ENCODE measurements at places on chromosomes 16 and 17.
A peak's percentile ranks its signal among the peaks of the same experiment; 100 is the strongest.

DNA sequence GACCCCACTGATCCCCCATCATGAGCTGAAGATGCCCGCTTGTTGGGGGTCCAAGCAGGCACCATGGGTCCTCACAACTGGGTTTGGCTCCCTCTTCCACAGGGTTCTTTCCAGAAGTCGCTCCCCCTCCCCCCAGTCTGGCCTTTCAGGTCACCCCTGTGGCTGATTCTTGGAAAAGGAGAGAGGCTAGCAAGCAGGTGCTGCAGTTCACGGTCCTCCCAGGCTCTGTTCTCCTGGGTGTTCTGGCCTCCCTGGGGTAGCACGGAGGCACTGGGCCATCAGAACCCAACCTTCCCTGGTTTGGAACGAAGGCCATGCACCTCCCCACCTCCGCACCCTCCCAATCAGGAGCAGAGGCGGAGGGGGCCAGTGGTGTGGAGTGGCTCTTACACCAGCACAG, 18.9 kb downstream of the CACNA1G start:
- no peak for DNase-seq
- H3K27me3 ChIP-seq = peaks cover 64% of the 10 kb centered on the region
- no peaks in the 10 kb centered on the region for H3K36me3 ChIP-seq
- no peak overlapping the region for H3K27ac ChIP-seq
- no peak overlapping the region for H3K4me3 ChIP-seq
- H3K4me1 ChIP-seq = peaks cover 2% of the 10 kb centered on the region

GRCh38 chr16:51553314-51553713, 402.2 kb upstream of the SALL1 start:
- H3K4me3 ChIP-seq = no peak overlapping the region
- H3K4me1 ChIP-seq = no peaks in the 10 kb centered on the region
- H3K27me3 ChIP-seq = peaks cover 3% of the 10 kb centered on the region
- no peak overlapping the region for H3K27ac ChIP-seq
- no peaks in the 10 kb centered on the region for H3K36me3 ChIP-seq

DNA sequence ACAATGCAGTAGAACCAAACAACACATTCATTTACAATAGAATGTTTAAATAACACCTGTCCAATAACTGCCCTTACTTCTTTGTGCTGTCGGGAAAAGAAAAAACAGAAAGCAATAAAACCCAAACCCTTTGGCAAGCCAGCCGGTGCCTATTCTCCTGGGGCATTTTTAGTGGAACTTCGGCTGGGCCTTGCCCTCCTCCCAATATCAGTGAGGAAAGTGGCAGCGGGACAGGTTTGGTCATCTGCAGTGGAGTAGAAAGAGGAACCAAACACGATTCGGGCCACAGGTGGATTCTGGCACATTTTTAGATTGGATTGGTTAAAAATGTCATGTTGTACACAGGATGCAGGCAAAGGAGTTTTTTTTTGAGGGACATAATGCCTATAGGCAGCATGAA, 32.0 kb downstream of the PSME3IP1 start:
- H3K4me3 ChIP-seq = no peak overlapping the region
- H3K27ac ChIP-seq = no peak overlapping the region
- H3K4me1 ChIP-seq = peaks cover 15% of the 10 kb centered on the region
- H3K27me3 ChIP-seq = no peaks in the 10 kb centered on the region
- H3K36me3 ChIP-seq = peaks cover 25% of the 10 kb centered on the region

DNA sequence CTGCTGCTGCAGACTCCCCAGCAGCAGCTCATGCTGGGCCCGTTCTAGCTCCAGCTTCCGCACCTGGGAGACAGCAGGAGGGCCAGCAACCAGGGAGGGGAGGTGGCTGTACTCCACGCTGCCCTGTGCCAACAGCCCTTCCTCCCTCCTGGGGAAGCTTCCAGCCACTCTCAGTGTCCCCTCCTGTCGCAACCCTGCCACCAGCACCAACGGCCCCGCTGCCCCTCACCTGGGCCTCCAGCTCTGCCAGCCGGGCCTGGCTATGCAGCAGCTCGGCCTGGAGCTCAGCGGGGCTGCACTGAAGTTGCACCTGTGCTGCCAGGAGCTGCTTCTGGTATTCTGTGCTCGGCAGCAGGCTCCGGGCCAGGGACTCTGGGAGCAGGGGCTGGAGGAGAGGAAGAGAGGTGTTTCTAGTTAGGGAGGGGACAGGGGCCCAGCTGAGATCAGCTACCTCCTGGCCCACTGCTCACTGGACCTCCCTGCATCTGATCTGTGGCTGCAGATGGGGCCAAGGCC, 15.4 kb upstream of the MRPL38 start:
- no peak overlapping the region for H3K4me3 ChIP-seq
- no peaks in the 10 kb centered on the region for H3K36me3 ChIP-seq
- no peaks in the 10 kb centered on the region for H3K27me3 ChIP-seq
- DNase-seq = no peak

GRCh38 chr17:4460661-4461060, 26.9 kb downstream of the SPNS3 start:
- no peak overlapping the region for H3K4me3 ChIP-seq
- H3K4me1 ChIP-seq = no peaks in the 10 kb centered on the region

DNA sequence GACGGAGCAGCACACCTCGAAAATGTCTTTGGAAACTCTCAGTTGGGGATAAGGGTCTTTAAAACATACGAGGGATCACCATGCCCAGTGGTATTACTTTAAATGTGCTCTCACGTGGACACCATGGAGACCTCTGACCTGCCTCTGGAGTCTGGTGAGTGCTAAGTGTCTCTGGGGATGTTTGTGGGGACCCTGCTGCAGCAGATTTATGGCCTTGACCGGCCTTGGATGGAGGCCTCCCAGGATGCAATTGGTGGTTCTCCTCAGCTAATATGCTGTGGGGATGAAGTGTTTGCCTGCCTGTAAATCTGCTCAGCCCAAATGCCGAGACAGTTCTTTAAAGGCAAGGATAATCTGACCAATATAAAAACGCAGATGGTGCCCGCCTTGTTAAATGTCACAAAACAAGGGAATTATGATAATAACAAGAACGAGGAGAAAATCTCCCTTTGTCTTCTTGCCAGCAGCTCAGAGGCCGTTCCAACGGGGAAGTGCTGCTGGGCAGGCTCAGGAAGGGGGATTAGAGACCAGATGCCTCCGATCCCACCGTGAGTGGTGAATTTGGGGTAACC, 154.4 kb downstream of the ABCC12 start:
- H3K27ac ChIP-seq = no peak overlapping the region
- H3K36me3 ChIP-seq = peaks cover 2% of the 10 kb centered on the region
- no peak for DNase-seq

DNA sequence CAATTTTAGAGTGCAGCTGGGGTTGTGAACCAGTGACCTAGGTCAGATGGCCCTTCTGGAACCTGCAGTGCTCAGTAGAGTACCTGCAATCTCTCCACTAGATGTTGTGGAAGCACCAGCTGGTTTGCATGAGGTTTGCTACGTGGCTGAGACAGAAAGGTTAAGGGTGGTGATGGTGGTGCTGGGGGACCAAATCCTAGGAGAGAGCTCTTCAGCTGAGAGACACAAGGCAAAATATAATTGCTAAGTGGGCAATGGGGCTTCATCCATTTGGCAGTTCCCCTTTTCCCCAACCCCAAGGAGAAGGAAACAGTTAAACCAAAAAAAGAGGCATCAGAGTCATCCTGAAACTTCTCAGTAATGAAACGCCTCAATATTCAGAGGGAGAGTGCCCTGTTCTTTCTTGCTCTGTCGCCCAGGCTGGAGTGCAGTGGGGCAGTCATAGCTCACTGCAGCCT, 13.9 kb downstream of the ITPRIPL2 start:
- H3K27ac ChIP-seq = no peak overlapping the region
- H3K27me3 ChIP-seq = peaks cover under 1% of the 10 kb centered on the region
- H3K4me1 ChIP-seq = peaks cover 19% of the 10 kb centered on the region
- no peak overlapping the region for H3K4me3 ChIP-seq
- no peaks in the 10 kb centered on the region for H3K36me3 ChIP-seq

DNA sequence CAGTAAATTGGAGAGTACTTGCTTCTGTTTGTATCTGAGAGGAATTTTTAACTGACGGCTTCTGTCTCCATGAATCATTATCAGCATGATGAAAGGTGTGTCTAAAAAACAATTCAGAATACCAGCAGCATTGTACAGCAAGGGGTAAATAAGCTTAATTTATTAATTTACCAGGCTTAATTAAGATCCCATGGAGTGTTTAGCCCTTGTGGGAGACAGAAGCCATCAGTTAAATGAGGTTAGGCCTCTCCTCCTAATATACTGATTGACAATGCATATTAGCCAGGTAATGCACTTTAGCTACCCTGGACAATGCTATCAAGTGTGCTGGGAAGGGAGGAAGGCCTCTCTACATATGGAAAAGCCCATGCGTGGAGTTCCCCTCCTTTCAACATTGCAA, 53.4 kb downstream of the IGF2BP1 start:
- H3K27me3 ChIP-seq = peaks cover 3% of the 10 kb centered on the region

DNA sequence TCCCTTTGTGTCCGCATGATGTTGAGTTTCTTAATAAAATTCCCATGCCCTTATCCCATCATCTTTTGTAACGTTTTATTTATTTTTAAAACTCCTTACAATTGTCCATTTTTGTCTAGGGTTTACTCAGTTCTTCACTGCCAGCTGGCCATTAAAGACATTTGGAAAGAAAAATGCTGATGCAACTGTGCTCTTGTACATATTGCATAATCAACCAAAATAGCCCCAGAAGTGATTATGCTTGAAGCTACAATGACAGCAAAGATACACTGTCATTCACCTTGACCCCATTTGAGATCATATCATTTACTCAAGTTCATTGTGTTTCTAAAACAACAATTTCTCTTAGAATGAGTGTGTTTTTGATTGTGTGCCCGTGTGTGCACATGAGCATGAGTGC, 1074.6 kb upstream of the RBFOX1 start:
- no peaks in the 10 kb centered on the region for H3K27me3 ChIP-seq
- no peaks in the 10 kb centered on the region for H3K36me3 ChIP-seq
- H3K27ac ChIP-seq = no peak overlapping the region
- no peaks in the 10 kb centered on the region for H3K4me1 ChIP-seq
- H3K4me3 ChIP-seq = no peak overlapping the region

DNA sequence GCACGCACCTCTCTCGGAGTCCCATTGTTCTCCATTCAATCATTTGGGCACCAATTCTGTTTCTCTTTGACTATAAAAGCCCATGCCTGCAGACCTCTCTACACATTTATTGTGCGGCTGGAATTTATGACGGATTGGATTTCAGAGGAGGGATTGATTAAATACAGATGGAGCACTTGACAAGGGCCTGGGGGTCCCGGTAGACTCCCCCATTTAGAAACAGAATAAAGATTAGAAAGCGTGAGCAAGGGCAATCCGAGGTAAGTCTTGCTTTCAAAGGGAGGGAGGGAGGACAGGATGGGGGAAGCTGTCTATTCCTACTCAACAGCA, 15.1 kb upstream of the PITPNM3 start:
- H3K4me1 ChIP-seq = peaks cover 24% of the 10 kb centered on the region
- no peak overlapping the region for H3K4me3 ChIP-seq
- DNase-seq = no peak

- no peak for DNase-seq
- no peaks in the 10 kb centered on the region for H3K27me3 ChIP-seq
- H3K36me3 ChIP-seq = no peaks in the 10 kb centered on the region
- H3K27ac ChIP-seq = no peak overlapping the region
Observed at GRCh38 chr17:64679710-64680216, 17.7 kb upstream of the SMURF2 start.

- no peak overlapping the region for H3K4me3 ChIP-seq
- H3K36me3 ChIP-seq = no peaks in the 10 kb centered on the region
- H3K27me3 ChIP-seq = no peaks in the 10 kb centered on the region
- no peak for DNase-seq
- H3K27ac ChIP-seq = no peak overlapping the region
- peaks cover 7% of the 10 kb centered on the region for H3K4me1 ChIP-seq
Observed at GRCh38 chr17:80430446-80431245, 15.7 kb downstream of the ENDOV start.

DNA sequence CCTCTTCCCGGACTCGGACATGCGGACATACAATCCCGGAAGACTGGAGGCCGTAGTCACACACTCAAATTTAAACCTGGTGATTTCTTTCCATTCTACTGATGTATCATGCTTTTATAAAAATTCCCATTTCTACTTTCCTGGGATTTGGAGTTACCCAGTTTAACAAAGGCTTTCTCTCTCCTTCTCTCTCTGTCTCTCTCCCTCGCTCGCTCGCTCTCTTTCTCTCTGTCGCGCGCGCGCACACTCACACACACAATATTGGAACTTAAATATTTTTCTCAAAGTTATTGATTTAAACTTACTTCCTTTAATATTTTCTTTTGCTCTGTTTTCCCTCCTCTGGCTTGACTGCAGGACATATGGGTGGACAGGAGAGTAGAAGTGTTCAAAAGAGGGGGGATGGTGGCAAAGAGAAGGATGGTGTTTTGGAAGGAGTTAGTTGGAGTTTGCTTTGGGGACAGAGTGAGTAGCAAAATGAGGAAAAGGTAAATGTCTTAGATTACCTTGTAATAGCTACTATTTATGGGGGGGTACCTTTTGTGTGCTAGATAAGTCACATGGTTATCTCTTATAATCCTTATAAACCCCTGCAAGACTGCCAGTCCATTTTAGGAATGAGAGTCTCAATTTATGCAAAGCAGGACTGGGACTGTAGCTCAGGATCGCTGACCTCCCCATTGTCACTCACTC, 878 bp upstream of the TRIM25 start:
- peaks cover 6% of the 10 kb centered on the region for H3K36me3 ChIP-seq
- H3K4me3 ChIP-seq = peak overlapping the region; percentile 94
- H3K27ac ChIP-seq = peak overlapping the region; percentile 90
- H3K4me1 ChIP-seq = peaks cover 49% of the 10 kb centered on the region
- no peaks in the 10 kb centered on the region for H3K27me3 ChIP-seq

GRCh38 chr17:8476741-8477140, 41.1 kb downstream of the NDEL1 start:
- H3K4me3 ChIP-seq = no peak overlapping the region
- H3K4me1 ChIP-seq = no peaks in the 10 kb centered on the region
- no peak for DNase-seq
- no peak overlapping the region for H3K27ac ChIP-seq
- H3K27me3 ChIP-seq = no peaks in the 10 kb centered on the region

DNA sequence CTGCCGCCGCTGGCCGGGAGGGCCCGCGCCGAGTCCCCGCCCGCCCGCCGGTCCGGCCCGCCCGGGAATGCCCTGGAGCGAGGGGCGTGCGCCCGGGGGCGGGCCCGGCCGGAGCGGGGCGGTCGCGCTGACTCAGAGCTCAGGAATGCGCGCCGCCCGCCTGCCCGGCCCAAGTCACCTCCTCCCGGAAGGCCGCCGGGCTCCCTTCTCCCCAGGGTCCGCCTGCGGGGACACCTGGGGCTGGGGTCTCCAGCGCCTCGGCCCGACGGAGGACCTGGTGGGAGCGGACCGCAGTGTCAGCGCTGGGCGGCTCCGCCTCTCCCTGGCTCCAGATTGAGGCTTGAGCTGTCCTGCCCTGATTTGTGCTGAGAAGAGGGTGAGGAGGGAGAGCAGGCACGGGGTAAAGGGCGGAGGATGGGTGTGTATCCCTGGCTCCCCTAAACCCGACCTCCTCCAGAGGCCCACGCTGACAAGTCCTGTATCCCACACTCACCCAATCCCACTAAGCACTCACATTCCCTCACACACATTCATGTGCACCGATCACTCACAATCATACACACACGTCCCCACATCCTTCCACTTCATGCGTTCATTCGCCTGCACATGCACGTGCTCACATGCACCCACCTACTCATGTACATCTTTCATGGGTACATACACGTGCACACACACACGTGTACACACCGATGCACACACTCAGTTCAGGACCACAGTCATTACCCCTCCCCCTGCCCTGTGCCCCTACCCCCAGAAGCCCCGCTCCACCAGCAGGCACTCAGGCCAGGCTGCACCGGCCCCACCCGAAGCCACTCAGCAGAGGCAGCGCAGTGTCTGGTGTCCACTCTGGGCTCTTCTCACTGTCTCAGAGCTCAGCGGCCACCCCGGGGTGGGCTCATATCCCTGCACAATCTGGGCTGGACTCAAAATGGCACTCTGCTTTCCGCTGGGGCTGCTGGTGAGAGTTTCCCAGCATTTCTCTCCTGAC, at the start of gene RHBDF1:
Gene RHBDF1 (minus strand): TSS at position 71 of the 988 bp plus-strand sequence. CDS start 7,616 bp downstream, outside the sequence.
- H3K27me3 ChIP-seq = peaks cover 22% of the 10 kb centered on the region
- H3K4me1 ChIP-seq = peaks cover 14% of the 10 kb centered on the region
- H3K4me3 ChIP-seq = peak within 1 kb of the TSS; percentile 74
- no peak within 1 kb of the TSS for H3K27ac ChIP-seq
